Large intestine (tissue), 12 donors: ENCODE measurements at places on chromosomes 1 and 21. TPM values are rescaled to one million over a fixed set of nuclear protein-coding genes. Genes with fewer than 3 reads are reported as not detected.
A peak's percentile ranks its signal among the peaks of the same experiment; 100 is the strongest.

The KCNA10 gene
- not detected for polyA plus RNA-seq

DNA sequence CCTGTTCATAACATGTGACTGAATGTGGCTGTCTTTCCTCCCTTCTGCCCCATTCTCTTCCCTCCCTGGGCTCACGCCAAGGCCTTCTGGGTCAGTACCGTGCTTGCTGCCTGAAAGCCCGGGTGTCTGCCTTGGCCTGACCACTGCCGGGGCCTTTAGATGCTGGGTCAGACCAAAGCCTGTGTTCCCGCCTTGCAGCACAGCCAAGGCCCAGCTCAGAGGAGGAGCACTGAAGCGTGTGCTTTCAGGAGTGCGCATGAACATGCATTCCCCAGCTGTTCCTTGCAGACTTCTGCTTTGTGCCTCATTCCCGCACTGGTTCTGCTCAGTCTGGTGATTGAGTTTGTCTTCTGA, 27.0 kb upstream of the SARS1 start:
- no peak for DNase-seq

- DNase-seq, result no peak
These were observed 10.2 kb downstream of the SLC45A3 start for GRCh38 chr1:205670150-205670446.

DNA sequence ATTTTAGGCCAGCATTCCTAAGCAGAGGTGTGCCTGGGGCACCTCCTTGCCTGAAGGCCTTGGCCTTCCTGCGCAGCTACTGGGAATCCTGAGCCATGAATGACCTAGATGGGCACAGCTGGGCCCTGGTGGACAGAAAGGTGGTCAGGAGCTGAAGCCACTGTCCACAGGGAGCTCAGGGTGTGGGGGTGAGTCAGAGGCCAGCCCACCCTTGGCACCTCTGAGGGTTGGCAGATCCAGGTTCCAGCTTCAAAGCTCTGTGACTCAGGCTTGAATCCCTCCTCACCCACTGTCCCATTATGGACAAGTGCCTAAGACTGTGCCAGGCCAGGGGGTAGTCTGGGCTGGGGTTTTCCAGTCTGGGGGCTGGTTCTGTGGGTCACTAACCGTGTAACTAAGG, 6.4 kb upstream of the EDN2 start:
- no peak for DNase-seq

DNA sequence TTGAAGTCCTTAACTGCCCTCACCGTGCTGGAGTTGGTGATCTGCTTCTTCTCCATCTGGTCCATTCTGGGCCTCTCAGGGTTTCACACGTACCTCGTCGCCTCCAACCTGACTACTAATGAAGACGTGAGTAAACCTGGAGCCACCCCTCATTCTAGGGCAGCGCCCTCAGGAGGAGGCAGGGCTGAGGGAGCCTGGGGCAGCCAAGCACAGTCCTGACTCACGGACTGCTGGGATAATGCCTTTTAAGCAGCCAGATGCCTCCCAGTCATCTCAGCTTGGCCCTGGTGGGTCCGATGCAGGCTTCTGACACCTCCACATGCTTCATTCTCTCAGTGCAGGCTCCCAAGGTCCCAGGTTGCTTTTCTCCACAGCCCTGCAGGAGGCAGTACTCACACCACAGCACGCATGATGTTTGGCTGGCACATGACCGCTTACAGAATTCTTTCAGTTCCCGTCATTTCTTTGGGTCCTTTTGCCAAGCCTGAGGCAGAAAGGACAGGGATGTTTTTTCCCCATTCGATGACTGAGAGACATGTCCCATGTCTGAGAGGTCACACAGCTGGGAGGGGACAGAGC, 11.8 kb upstream of the SFN start:
- DNase-seq, result no peak

DNA sequence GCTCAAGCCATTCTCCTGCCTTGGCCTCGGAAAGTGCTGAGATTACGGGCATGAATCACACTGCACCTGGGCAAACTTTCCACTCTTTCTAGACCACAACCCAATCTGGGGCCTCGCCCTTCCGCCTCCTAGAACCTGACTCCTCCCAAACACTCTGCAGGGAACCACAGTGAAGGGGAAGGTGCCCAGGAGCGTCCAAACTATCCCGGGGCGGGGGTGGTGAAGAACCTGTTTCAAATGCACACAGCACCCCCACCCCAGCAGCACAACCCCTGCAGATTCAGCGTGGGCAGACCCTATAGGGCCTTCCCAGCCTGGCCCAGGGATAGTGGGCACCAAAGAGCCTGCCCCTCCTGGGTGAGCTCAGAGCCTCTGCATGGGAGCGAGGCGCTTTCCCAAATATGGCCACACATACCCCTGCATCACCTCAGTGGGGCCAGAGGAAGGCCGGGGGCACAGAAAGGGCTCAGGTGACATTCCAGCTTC, 86.9 kb downstream of the STUM start:
- no peak for DNase-seq

DNA sequence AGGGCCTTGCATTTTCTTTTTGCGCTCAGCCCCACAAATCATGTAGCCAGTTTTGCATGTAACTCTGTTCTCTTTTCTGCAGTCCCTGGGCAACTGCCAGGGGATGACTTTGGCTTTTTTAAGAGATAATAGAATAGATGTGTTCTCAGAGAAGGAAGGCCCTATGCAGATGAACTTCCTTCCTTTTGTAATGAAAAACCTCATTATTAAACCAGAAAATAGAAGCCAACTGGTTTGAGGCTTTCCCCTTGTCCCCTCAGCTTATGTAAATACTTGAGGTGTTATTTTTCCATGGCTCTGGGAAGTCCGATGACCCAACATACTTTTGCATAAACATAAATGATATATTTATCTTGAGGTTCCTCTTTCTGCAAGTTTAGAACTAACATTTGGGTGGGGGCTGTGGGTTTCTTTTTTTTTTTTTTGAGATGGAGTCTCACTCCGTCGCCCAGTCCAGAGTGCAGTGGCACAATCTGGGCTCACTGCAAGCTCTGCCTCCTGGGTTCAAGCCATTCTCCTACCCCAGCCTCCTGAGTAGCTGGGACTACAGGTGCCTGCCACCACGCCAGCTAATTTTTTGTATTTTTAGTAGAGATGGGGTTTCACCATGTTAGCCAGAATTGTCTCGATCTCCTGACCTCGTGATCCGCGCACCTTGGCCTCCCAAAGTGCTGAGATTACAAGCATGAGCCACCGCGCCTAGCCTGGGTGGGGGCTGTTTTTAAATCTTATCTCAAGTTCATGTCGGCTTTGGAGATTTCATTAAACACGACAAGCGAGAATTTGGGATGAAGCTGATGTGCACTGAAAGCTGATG, 14.4 kb upstream of the FCRL5 start:
- no peak for DNase-seq

- no peak for DNase-seq
These were observed 166.6 kb downstream of the ZC3H11B start for GRCh38 chr1:219446288-219446687.

DNA sequence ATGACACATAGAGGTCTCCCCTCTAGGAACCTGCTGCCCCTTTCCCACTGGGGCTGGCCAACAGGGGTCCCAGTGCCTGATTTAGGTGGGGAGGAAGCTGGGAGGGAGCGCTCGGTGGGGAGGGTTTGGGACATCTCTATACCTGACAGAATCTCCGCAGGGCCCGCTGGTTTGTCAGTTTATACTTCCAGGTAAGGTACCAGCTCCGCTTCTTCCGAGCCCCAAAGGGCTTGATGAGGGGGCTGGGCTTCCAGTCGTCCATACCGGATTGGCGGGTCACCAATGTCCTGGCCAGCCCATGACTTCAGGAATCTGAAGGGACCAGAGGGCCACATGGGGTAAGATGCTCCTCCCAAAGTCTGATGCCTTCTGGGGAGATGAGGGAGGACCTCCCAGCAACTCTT, 672 bp downstream of the POMGNT1 start:
- DNase-seq, result no peak

DNA sequence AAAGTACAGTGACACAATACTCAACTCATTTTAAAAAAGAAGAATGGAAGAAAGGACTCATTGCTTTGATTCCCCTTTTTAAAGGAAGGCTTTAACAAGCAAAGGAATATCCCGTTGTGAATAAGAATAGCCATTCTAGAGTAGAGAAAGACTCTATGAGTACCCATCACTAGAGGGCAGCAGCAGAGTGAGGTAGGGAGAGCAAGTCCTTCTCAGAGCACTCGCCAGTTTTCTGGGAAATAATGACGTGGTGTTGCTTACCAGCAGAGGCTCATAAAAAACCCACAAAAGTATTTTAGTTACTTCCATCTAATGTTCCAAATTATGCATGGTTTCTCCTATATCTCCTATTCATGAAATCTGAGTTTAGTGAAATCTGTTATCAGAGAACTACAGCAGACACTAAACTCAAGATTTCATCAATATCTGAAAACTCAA, 74.6 kb downstream of the USP24 start:
- peak; percentile 72 for DNase-seq

DNA sequence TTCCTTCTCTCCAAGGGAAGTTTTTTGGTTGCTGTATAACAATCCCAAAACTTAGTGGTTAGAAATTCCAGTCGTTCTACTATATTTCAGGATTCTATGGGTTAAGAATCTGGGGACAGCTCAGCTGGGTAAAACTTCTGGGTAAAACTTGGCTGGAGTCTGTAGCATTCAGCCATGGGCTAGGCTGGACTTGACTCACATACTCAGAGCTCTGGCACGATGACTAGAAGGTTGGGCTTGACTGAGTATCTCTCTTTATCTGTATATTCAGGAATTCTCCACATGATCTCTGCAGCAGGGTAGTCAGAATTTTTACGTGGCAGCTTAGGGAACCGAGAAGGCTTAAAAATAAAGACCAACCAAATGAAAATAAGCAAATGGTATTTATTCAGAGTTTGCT, 28.2 kb upstream of the HRNR start:
- no peak for DNase-seq
